Esophagus squamous epithelium (tissue), 5 donors: ENCODE measurements at places on chromosomes 2 and 18.
A peak's percentile ranks its signal among the peaks of the same experiment; 100 is the strongest.

GRCh38 chr2:60735496-60736250 lies 20.4 kb upstream of the PAPOLG start:
- no peaks in the 10 kb centered on the region for H3K27me3 ChIP-seq
- H3K4me1 ChIP-seq, result no peaks in the 10 kb centered on the region
- peak overlapping the region; percentile 26 for H3K4me3 ChIP-seq
- no peak overlapping the region for H3K27ac ChIP-seq
- no peak for DNase-seq
- H3K36me3 ChIP-seq, result no peaks in the 10 kb centered on the region

DNA sequence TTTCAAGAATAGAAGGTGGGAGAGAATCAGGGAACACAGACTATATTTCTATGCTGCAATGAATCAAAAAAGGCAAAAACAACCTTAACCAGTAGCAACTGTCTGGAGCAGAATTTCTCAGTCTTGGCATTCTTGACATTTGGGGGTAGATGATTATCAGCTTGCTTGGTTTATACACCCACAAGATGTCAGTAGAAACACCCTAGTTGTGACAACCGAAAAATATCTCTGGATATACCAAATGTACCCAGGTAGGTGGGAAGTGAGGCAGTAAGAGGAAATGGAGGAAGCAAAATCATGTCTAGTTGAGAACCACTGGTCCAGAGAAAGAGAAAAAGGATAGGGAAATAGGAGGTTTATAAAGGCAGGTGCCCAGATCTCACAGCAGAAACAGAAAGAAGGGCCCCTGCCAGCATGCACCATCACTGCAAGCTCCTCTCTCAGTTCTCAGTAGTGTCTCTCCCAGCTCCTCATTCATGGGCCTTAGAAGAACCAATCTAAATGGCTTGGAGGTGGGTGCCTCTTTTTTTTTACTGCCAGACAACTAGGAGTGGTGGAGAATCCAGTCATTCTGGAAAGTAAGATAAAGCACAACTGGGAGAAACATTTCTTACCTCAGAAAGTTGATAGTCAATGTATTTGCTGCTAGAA lies 50.4 kb downstream of the MBD2 start:
- no peaks in the 10 kb centered on the region for H3K4me1 ChIP-seq
- H3K36me3 ChIP-seq, result peaks cover 6% of the 10 kb centered on the region
- no peak overlapping the region for H3K4me3 ChIP-seq
- H3K27me3 ChIP-seq, result no peaks in the 10 kb centered on the region

DNA sequence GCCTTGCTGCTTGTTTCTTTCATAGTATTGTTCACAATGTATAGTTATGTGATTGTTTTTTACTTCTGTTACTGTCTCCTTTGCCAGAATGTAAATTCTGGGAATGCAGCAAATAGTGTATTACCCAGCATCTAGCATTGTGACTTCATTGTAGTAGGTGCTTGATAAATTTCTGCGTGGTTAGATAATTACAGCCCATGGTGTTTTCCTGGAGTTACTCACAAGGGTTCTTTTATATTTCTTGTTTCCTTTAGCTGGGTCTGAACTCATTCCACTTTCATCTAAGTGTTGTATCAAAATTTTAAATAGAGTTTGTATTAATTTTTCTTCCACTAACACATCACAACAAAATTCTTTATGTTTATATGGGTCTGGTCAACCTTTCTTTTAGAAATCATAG lies 132.6 kb downstream of the MAP4K4 start:
- no peaks in the 10 kb centered on the region for H3K27me3 ChIP-seq
- no peak overlapping the region for H3K27ac ChIP-seq
- no peak overlapping the region for H3K4me3 ChIP-seq
- no peaks in the 10 kb centered on the region for H3K4me1 ChIP-seq
- H3K36me3 ChIP-seq, result no peaks in the 10 kb centered on the region
- no peak for DNase-seq

DNA sequence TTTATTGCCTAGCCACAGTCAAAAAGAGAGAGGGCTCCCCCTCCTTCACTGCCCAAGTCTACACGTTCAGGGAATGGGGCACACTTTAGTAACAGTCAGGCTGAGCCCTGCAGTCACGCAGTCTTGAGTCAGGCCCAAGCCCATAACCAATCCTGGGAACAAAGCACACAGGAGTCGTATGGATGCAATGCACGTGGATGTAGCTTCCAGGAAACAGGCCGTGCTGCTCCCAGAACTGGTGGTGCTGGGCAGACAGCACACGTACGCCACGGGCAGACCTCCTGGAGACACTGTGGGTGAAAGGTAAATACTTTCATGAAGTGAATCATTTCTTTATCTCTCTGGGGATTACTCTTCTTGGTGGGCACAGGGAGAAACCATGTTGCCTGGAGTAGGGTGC lies 30.0 kb upstream of the MBP start:
- no peaks in the 10 kb centered on the region for H3K36me3 ChIP-seq
- H3K27me3 ChIP-seq, result no peaks in the 10 kb centered on the region
- peaks cover 15% of the 10 kb centered on the region for H3K4me1 ChIP-seq
- no peak overlapping the region for H3K27ac ChIP-seq
- DNase-seq, result no peak
